ENCODE measurements at places on chromosomes 1 and 21.
A peak's percentile ranks its signal among the peaks of the same experiment; 100 is the strongest.

DNA sequence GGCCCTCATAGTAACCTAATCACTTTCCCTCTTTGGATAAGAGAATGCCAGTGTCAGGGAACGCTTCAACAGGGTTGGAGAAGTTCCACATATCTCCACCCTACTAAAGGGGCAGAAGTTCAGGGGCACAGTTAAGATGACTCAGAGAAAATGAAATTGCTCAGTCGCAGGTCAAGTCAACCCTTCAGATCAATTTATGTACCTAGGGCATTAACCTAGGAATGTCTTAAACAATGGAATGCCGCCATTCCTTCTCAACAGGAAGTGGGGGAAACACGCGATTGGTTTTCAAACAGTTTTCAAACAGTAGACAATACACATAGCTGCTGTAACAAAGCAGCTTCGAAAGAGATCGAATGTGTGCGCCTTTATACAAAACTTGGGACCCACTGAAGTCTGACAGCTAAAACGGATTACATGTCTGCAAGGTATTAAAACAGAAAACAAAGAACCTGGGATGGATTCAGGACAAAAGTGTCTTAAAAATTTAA is 897 bp downstream of the SLC25A24 start:
- no peak for DNase-seq

- no peak for DNase-seq
Observed at GRCh38 chr1:44366371-44366975, 11.4 kb upstream of the ERI3 start.

GRCh38 chr1:157132111-157132510 is 6.1 kb downstream of the ETV3 start:
- no peak for DNase-seq

GRCh38 chr1:27951396-27951795 is 8.4 kb upstream of the XKR8 start:
- no peak for DNase-seq

DNA sequence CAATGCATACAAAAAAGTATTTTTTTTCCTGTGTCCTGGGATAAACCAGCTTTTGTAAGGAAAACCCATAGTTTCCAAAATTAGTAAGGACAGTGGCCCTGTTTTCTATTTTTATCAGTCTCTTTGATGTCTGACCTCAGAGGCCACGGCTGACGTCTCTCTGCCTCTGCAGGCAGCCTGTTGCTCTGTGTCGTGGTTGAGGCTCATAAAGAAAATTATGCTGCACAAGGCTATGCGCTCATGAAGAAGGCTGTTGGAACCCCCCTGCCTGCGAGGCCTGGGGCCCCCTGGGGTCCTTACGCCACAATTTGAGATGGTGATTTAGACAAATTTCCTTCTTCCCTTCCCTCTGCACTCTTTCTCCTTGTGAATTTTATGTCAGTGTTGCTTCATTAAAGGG is 48.9 kb downstream of the AGPAT3 start:
- DNase-seq = no peak

- no peak for DNase-seq
Observed at GRCh38 chr1:246012341-246012740, 494.7 kb downstream of the SMYD3 start.

DNA sequence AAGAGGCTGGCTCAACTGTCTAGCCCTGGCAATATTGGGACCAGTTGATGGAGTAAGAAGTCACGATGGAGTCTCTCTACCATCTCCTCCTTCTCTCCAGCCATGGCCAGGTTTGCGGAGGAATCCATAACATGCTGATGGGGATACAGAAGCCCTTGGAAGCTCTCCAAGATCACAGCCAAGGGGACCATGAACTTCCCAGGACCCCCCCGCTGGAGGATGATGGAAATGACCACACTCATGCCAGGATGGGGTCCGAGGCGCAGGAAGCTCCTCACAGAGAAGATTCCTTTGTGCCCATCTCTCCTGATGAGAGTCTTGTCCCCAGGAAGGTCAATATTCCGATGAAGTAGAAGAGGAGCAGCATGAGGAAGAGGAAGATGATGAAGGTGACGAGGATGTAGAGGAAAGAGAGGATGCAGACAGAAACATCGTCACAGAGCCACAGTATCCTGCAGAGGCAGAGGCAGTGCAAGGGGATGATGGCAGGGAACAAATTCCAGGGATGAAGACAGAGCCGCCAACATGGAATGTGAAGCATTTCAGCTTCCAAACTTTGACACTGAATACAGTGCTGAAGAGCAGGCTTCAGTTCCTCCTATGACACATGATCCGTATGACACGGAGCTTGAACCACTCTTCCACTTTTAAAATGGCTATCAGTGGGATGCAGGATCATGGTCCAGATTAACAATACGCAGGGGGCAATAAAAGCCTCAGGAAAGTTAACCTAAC is 57.9 kb upstream of the EDN2 start:
- DNase-seq = no peak

DNA sequence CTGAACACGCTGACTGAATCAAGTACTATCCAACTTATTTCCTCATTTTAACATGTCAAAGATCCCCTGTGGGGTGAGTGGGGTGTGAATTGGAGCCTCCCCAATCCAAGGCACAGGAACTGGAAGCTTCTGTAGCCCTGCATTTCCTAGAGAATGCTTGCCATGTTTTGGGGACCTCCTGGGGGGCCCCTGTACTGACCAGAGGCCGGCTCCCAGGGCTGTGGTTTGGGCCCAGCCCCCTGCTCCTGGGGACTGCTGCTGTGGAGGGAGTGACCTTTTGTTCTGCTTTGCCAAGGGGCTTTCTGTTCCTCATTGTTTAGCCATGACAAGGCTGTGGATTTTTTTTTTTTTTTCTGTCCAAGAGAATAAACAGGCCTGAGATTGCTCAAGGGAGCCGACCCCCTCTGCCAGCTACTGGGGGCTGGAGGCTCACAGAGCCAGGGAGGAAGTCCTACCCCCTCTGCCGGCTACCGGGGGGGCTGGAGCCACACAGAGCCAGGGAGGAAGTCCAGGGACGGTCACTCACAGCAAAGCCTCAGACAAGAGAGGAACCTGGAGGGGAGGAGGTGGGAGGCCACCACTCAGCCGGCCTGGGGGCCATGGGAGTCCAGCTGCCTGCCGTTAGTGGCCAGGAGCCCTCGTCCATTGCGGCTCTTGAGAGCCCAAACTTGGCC is 17.4 kb downstream of the TNFRSF1B start:
- DNase-seq = peak; percentile 75

DNA sequence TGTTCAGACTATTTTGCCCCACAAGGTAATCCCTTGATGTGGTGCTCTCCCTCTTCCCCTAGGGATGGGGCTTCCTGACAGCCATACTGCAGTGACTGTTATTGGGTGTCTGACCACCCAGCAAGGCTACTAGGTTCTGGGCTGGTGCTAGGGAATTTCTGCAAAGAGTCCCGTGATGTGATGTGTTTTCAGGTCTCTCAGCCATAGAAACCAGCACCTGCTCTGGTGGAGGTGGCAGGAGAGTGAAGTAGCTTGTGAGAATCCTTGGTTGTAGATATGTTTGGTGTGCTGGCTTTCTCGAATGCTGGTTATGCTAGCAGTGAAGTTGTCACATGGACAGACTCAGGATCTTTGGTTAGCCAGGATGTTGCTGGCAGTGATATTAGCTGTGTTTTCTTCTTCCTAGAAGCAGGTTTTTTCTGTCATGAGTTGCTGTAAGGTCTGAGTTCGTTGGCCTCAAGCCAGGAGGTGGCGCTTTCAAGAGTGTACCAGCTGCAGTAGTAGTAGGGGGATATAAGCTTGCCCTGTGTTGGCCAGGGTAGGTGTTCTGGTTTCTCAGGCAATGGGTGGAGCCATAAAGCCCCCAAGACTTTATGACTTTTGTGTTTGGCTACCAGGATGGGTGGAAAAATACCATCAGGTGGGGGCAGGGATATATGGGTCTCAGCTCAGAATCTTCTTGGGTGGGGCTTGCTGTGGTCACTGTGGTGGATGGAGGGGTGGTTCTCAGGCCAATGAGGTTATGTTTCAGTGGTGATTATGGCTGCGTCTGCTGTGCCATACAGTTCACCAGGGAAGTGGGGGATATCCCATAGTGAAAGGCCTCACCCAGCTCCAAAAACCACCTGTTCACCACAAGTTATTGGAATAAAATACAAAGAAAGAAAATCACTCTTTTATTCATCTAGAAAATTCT is 1112.3 kb downstream of the KCNT2 start:
- no peak for DNase-seq

DNA sequence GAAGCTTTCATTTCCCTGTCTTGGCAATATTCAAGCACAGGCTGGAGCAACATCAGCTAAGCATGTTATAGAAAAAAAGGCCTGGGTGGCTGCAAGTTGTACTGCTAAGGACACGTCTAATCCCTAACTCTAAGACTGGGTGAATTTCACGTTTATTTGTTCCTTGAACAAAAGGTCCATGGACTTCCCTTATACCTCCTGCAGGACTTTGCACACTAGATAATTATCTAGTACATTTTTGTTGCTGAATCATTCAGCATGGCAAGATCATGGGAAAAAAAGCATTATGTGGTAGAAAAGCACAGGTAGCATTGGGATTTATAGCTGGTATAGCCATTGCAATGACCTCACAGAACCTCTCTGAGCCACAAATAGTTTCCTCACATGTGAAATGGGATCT is 130.7 kb upstream of the DMRTA2 start:
- no peak for DNase-seq

DNA sequence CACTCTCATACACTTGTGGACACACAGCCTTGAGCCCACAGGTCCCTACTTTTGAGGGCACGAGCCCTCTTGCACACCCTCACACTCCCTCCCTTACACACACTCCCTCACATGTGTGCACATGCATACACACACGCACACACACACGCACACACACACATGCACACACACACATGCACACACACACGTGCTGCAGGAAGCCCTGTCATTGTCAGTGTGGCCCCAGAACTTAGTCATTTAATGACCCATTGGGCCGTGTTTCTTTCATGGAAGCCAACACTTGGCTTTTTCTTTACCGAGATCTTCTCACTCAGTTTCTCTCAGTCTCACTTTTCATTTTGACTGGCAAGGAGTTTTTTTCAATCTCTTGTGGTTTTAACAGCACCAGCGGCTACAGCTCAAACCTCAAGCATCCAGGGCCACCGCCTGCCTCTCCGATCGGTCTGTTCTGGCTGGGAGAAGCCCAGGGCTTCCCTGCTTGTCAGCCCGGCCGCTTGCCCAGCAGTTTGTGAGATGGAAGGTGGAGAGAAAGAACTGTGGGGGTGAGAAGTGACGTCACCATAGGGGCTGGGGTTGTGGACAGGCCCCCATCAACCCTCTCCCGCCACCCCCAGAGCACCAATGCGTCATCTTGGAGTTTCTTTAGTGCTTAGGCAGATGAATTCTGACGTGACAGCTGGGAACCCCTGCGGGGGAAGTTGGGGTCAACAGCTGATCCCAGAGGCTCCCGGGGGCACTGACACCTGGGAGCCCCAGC is 15.8 kb upstream of the TNFRSF8 start:
- no peak for DNase-seq

GRCh38 chr1:211345719-211346118 is 19.1 kb downstream of the TRAF5 start:
- DNase-seq = no peak

DNA sequence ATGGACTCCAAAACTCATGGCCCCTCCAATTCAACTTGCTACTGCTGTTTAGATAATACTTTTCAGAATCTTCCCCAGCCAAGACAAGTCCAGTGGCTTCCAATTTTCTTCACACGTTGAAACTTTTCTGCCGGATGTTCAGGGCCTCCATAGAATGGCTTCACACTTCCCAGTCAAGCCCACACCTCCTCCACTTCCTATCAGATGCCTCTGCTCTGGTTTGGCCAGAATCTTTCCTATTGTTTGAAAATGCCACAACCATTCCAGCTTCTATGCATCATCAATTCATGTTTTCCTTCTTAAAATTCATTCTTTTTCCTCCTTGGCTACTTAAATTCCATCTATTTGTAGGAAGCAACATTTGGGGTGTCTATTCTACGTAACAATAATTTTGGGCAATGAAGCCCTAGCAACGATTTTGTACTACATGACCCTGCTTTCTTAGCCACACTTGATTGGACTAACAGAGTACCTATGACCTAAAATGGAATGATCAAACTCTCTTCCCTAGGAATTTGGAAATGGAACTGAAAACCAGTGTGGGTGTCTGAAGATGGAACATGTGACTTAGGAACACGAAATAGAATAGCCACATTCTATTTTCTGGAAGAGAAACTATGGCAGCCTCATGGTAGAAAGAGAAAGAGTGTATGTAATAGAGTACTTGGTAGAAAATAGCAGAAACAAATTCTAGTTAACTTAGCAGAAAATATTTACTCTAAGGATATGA is 74.1 kb upstream of the CNIH3 start:
- DNase-seq = no peak

- no peak for DNase-seq
Observed at GRCh38 chr21:21030311-21030710, 32.1 kb downstream of the NCAM2 start.

Data from left hindlimb (tissue), 1 donor.